ENCODE measurements at places on chromosomes 13 and 19. TPM values are rescaled to one million over a fixed set of nuclear protein-coding genes. Genes with fewer than 3 reads are reported as not detected.

DNA sequence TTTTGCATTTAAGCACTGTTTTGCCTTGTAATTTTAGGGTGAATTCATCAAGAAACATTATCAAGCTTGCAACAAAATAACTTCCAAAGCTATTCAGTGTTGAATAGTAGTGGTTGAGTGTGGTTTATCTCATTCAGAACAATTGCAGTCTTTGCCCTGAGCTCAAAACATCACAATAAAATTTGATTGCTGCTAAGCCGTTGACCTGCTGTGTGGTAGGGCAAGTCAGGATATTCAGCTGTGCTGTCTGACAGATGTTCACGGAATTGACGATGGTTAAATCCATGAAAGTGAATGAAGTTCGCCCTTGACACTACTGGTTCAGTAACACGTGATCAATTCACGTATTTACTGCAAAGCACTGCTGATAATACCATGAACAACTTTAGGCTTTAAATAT lies 66.9 kb downstream of the GJA3 start:
- DNase-seq, result no peak

DNA sequence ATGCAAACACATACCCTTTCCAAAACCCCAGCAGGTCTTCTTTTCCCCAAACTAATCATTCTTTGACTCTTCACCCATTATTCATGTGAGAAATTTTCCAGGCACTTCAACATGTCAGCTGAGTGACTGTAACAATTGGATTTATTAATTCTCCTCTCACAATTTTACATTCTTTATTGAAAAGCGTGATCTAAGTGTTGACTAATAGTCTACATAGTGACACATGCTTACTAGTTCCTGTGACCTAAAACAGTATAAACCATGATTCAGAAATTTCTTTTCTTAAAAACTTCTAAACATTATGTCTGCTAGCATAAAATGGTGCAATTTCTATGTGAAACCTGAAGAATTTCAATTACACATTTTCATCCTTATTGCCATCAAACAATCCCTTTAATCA lies 532.3 kb downstream of the GPC5 start:
- no peak for DNase-seq

CERS1 gene
- total RNA-seq, result 0.54 TPM

LRG1 gene
- total RNA-seq, result not detected

- peak; percentile 74 for DNase-seq
Measured at GRCh38 chr13:23081220-23081619, 99.6 kb upstream of the SGCG start.

FBXO27 gene
- 0.54 TPM for total RNA-seq

DNA sequence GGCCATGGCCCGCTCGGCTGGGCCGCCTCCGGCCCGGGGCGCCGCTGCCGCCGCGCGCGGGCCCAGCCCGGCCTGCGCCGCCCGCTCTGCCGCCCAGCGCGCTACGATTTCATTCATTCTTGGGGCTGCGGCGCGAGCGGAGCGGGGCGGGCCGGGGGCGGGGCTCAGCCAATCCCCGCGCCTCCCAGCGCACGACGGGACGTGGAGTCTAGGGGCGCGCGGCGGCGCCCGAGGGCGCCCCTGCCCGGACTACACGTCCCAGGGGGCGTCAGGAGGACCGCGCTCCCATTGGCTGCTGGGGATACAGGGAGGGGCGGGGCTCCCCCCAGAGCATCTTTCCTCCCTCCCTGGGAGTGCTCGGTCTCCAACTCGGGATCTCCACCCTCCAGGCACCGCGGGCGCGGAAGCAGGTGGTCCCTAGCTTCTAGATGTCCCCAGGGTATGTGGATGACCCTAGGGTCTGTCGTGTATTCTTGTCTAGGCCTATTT lies 5.6 kb upstream of the DPF1 start:
- peak; percentile 87 for DNase-seq

DNA sequence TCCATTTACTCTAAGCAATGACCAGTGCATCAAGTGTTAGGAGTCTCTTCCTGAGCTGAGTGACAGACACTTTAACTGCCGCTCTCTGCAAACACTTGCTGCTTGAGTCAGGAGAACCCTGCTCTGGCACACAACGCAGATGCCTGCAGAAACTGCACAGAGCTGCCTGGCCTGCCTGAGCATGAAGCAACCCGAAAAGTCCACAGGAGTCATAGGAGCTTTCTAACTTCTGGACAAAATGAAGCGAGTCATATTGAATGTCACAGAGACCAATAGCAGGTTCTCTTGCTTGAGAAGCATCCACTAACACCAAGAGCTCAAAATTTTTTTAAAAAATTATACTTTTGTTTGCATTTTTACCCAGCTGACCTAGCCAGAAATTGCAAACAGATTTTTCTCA lies 232.4 kb downstream of the LHFPL6 start:
- DNase-seq, result peak; percentile 86

All from GM23248 (cell line).